ENCODE measurements at places on chromosomes 5 and 9.
A peak's percentile ranks its signal among the peaks of the same experiment; 100 is the strongest.

GRCh38 chr9:76013809-76014208 lies 123.3 kb downstream of the PCSK5 start:
- no peak for DNase-seq

DNA sequence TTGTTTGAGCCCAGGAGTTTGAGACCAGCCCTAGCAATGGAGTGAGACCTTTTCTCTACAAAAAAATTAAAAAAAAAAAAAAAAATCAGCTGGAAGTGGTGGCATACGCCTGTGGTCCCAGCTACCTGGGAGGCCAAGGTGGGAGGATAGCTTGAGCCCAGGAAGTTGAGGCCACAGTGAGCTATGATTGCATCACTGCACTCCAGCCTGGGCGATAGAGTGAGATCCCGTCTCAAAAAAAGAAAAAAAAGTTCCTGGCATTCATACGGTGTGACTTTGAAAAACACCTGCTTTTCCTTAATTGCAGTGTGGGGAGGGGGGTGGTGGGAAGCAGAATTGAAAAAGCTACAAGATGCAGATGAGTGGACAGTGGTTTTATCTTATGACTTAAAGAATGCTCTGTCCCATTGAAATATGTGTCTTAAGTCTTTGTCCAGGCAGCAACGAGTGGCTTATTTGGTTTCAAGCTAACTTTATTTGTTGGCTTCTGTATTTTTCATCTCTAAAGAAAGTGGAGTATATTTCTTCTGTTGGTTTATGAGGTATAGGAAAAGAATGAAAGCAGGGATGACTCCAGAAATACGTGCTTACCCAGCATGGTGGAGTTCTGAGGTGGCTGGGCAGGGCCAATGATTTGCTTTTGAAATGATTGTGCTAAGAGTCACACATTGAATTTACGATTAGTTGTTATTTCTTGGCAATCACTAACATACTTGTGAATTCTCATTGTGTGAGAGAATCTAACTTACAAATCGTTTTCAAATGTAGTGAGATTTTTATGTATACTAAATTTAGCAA lies 27.8 kb downstream of the ROPN1L start:
- DNase-seq = peak; percentile 93

- DNase-seq = peak; percentile 98
Observed at GRCh38 chr5:149445739-149446369, 66.8 kb upstream of the IL17B start.

DNA sequence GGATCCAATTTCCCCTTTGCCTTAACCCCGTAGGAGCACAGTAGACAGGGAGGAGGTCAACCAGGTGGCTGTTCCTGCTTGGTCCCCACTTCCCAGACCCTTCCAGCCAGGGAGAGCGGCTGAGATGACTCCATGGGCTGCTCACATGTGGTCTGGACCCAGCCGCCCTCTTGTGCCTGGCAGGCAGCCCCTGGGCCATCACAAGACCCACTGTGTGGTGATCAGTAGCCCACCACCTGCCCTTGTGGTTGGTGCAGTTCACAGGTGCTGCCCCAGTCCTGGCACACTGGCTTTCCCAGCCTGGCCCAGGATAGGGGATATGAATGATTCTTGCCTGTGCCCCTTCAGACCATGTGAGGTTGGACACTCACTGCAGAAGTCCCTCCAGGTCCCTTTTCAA lies 1556.7 kb downstream of the FOXD4L5 start:
- no peak for DNase-seq

- DNase-seq = no peak
Observed at GRCh38 chr5:132064140-132064539, 3.7 kb downstream of the IL3 start.

GRCh38 chr9:32442433-32442832 lies 58.0 kb downstream of the ACO1 start:
- DNase-seq = no peak

DNA sequence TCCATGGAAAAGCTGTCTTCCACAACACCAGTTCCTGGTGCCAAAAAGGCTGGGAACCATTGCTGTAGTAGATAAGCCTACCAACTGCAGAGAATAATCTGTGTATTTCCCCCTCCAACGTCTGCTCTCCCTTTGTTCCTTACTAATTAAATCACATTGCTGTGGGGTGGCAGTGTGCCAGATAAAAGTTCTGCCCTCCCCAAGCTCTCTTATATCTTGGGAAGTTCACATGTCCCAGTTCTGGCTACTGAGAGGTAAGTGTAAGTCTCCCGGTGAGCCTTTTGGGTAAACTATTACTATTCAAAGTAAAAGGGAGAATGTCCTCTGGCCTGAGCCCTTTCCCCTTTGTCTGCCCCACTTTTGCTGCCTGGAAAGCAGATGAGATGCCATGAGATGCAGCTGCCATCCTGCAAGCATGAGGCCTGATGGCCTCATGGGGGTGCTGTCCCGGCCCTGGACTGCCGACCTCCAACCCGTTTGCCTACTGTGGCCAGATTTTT lies 14.7 kb downstream of the ENC1 start:
- DNase-seq = peak; percentile 77

- DNase-seq = no peak
Observed at GRCh38 chr9:114604989-114605388, 6.1 kb upstream of the TMEM268 start.

DNA sequence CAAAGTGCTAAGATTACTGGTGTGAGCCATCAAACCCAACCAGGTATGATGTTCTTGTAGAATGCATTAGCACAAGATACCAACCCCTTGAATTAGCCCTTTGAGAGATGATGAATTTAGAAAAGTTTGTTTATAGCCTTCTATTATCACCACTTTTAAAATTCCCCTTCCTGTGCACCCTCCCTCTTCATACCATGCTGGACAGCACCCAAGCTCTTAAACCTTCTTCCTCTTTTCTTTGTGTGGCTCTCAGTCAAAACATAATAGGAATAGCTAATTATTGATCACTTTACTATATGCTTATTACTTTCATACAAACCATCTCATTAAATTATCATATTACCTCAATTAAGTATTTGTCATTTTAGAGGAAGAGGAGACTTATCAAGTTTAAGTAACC lies 87.6 kb upstream of the TMED7 start:
- no peak for DNase-seq

DNA sequence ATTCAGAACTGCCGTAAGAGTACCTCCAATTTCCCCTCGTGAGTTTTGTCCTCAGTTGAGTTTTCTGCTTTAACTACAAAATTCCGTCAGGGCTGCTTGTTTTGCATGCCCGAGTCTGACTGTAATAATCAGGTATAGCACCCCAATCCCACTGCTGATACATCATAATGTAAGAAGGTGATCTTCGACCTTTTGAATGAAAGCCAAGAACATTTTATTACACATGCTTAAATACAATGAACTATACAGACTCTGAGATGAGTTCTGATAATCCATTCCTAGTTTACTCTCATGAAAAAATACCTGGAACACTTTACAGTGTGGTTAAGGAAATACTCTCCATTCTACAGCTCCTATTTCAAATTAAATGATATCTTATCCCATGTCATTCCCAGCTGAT lies 49.2 kb upstream of the TSLP start:
- no peak for DNase-seq

Measured in astrocyte of the spinal cord (primary cell).